A549 treated with RU486 at 1 μM for 4 hours (cell line): ENCODE measurements at places on chromosomes 5 and 9. TPM values are rescaled to one million over a fixed set of nuclear protein-coding genes. Genes with fewer than 3 reads are reported as not detected.

Gene NXNL2
- 0.29 to 0.87 TPM (median 0.78 TPM) in 5 replicates for total RNA-seq

Gene TTC23L
- 0.18 to 0.33 TPM in 2 of 5 replicates, not detected in the others for total RNA-seq

Gene WDR31
- total RNA-seq = 0.88 to 1.3 TPM (median 1.2 TPM) in 5 replicates

Gene LCP2
- not detected in 5 replicates for total RNA-seq

Gene AOPEP
- 174 to 225 TPM (median 216 TPM) in 5 replicates for total RNA-seq

Gene MEGF10
- total RNA-seq = not detected in 5 replicates

Gene RNF208
- total RNA-seq = 1.1 to 2.2 TPM (median 2.0 TPM) in 5 replicates

Gene PCDHB10
- total RNA-seq = 0.06 TPM in 2 of 5 replicates, not detected in the others

Gene CAMK4
- not detected in 5 replicates for total RNA-seq

Gene FAM120AOS
- total RNA-seq = 43.7 to 51.7 TPM (median 48.4 TPM) in 5 replicates

Gene DND1
- total RNA-seq = 0.48 to 0.94 TPM (median 0.73 TPM) in 5 replicates

Gene VCAN
- total RNA-seq = 11.6 to 17.3 TPM (median 14.9 TPM) in 5 replicates
